ENCODE measurements at places on chromosomes 4 and X.

GRCh38 chrX:21756785-21757529 is 959 bp downstream of the SMPX start:
- no peak for DNase-seq

GRCh38 chr4:94545296-94545695 is 93.6 kb downstream of the PDLIM5 start:
- no peak for DNase-seq

DNA sequence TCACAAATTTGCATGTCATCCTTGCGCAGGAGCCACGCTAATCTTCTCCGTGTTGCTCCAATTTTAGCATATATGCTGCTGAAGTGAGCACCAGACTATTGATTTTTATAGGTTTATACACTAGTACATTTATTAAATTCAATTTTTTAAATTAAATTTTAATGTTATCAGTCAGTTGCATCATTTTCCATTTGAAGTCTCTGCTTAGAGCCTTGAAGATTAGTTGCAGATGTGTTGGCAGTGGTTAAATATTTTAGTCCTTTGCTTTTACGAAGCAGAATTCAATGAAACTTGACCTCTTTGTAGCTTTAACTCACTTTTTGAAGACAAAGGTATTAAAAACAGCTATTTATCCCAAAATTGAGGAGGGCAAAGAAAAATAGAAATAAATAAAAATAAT is 16.5 kb downstream of the TRAPPC11 start:
- DNase-seq: no peak

DNA sequence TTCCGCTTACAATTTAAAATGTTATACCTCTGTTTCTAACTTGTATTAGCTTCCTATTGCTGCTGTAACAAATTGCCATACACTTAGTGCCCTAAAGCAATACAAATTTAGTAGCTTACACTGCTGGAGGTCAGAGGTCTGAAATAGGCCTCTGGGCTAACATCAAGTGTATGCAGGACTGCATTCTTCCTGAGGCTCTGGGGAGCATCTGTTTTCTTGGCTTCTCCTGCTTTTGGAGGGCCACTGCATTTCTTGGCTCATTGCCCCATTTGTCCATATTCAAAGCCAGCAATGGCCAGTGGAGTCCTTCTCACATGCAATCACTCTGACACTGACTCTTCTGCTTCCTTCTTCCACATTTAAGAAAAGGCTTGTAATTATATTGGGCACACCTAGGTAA is 639.8 kb upstream of the INTU start:
- DNase-seq: no peak

DNA sequence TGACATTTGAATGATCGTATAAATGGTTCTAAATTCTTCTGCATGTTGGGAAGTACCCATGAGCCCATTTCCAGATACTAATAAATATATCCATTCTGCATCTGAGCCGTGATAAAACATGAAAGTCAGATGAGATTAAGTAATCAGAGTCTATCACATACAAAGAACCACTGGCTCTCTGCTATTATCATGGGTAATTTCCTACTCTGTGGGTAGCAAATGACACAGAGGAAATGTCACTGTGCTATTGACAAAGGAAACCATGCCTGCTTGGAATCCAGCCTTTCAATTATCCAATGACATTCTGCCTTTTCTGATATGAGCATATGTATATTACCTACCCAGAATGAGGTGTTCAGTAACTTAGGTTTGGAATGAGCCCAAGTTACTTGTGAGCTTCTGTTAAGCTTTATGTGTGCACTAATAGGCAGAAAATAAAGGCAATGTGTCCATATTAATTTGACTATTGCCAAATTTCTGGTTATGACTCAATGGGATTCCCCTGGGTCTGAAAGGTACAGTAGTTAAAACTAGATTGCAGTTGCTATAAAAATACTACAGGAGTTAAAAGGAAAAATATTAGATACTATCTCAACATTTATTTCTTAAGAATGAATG is 238.7 kb upstream of the KCNIP4 start:
- no peak for DNase-seq

Data from lower leg skin (tissue), 4 donors.